ENCODE measurements at places on chromosomes 13 and 19.

GRCh38 chr19:47615714-47616113, 6.8 kb downstream of the BICRA start:
- no peak for DNase-seq

DNA sequence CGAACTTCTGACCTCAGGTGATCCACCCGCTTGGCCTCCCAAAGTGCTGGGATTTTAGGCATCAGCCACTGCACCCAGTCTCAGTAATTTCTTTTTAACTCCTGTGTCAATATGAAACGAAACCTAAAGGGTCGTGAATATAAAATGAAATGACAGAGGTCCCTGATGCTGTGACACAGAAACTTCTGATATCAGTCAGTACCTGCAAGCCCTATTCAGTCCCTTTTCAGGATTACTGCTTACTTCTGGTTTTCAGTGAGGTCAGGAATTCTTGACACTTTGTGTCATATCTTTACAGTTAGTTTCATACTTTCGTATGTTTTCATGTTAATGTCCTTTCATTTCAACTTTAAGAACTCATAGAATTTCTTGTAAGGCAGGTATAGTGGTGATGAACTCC, 58.7 kb downstream of the RNF17 start:
- DNase-seq = no peak

DNA sequence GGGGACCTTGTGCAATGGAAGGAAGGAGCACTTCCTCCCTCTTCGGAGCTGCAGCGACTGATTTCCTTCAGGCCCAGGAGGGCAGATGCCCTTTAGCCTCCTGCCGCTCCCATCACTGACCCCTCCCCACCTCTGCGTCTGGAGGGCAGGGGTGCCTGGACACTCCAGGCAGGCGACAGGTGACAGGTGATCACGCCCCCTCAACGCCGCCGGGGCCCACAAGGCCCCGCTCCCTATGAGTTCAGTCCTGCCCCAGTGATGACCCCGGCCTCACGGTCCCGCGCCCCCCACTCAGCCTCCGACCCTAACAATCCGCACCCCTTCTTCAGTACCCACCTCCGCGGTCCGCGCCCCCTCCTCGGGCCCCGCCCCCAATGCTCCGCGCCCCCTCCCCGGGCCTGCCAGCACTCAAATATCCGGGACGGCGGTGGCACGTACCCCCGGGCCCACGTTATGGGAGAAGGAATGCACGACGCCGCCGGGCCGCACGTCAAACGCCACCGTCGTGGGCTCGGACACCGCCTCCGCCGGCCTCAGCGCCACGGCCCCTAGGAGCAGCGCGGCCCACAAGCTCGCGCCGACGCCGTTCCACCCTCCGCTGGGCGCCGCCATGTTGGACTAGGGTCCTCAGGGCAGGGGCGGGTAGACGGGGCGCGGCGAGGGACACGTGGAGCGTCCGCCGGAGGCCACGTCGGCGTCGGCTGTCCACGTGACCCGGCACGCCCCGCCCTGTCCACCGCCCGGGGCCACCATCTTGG, at the start of gene MYDGF:
Gene MYDGF (minus strand): TSS at position 620 of the 758 bp plus-strand sequence. CDS start 8 bp downstream, at position 612.
- DNase-seq = peak; percentile 89

- no peak for DNase-seq
Observed at GRCh38 chr19:47445937-47446402, 25.7 kb downstream of the SLC8A2 start.

DNA sequence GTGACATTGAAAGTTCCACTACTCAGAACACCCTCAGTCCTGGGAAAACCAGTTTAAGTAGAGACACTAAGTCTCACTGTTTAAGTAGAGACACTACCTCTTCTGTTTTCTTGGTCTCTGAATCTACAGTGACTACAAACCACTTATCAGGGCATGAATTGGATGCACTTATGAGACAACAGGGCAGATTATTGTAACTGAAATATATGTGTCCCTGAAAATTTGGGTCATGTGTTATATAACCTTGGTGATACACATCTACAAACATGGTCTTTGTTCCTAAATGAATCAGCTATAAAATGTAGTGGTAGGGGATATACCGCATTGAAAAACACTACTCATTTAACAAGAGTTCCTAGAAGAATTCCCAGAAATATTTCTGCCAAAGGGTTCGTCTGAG, 55.7 kb downstream of the SERP2 start:
- DNase-seq = no peak

GRCh38 chr19:32870981-32871451, 1.4 kb upstream of the SLC7A9 start:
- DNase-seq = no peak

GRCh38 chr13:41939398-41939797, 21.5 kb downstream of the VWA8 start:
- DNase-seq = no peak

Data from fibroblast of gingiva (primary cell).